HT-29 (cell line): ENCODE measurements at places on chromosomes 5 and 9.

DNA sequence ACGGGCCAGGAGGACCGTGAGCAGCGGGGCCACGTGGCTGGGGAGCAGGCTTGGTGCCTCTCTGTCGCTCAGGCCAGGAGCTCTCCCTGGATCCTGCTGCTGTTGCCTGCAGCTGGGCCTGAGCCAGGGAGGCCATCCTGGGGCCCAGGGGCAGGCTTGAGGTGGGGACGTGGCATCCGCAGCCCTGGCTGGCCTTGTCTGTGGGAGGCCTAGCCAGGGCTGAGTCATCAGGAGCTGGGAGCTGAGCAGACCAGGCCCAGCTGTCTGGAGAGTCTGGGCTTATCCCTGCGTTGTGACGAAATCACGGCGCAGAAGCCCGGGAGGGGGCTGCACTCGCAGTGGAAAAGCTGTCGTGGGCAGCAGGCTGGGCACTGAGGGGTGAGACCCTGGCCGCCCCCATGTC lies 138.8 kb upstream of the COL5A1 start:
- peak; percentile 31 for DNase-seq

GRCh38 chr9:116144038-116144437 lies 9.6 kb upstream of the PAPPA start:
- no peak for DNase-seq

GRCh38 chr5:123528878-123529277 lies 16.9 kb downstream of the CSNK1G3 start:
- no peak for DNase-seq

GRCh38 chr9:97041898-97042297 lies 3.0 kb upstream of the CTSV start:
- peak; percentile 82 for DNase-seq

DNA sequence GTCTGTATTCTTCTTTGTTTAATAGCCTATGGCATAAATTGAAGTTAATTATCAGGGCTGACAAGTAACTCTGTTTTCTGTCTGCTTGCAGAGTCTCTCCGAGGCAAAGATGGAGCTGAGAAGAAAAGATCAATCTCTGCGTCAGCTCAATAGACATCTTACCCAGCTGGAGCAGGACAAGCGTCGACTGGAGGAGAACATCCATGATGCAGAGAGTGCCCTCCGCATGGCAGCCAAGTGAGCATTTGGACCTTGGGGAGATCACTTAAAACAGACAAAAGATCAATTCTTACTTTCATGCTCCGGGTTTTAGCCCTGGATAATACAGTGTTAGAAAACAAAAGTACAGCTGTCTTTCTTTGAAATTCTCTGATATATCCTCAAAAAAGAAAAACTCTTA lies 293.8 kb downstream of the CCDC171 start:
- DNase-seq, result no peak

- no peak for DNase-seq
These were observed 659.2 kb downstream of the MTRR start for GRCh38 chr5:8528106-8528505.

GRCh38 chr9:116549061-116549664 lies 137.9 kb upstream of the TRIM32 start:
- peak; percentile 28 for DNase-seq

DNA sequence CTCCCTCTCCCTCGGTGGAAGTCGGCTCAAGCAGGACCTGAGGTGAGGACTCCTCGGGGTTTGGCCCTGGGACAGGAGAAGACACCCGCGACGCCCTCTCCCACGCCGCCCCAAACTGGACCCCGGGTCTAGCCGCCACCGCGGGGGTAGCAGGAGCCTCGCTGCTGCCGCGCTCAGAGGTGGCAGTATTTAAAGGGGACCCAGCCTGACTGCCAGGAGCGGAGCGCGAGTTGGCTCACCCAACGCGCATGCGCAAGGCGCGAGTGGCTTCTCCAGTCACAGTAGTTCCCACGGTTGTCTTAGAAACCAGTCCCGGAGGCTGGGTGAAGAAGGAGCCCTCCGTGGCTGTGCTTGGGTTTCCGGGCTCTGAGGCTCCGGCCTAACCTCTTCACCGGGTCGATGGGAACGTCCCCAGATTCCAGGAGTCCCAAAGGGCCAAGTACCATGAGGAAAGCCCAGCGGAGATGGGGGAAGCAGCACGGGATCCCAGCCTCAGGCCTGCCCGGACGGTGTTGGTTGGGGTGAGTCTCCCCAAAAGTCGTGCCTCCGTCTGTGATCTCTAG lies 477.8 kb downstream of the SPATA31A7 start:
- no peak for DNase-seq

- no peak for DNase-seq
These were observed 179.4 kb downstream of the PJA2 start for GRCh38 chr5:109230369-109230768.

DNA sequence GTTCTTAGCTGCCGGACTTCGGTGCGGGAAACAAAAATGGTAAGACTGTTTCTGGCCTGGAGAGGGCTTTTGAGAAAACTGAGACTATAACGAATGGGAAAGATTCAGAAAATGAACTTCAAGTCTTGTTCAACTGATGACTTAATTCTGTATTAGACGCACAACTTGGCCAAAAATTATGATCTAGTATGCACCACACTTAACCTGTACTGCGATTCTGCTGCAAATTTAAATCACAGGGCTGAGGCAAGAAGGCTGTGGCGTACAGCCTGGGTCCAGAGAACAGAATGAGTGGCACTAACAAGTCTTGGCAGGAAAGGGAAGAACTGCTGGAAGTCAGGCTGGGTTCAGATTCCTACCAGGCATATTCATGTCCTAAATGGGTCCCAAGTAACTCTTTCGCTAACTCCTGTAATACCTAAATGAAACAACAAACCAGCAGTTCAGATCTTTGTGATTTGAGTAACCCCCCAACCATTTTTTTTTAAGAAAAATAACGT lies 781 bp upstream of the COL23A1 start:
- no peak for DNase-seq
